ENCODE measurements at places on chromosomes 16 and 17. TPM values are rescaled to one million over a fixed set of nuclear protein-coding genes. Genes with fewer than 3 reads are reported as not detected.

GRCh38 chr17:57486882-57487301, 230.6 kb downstream of the MSI2 start:
- no peak overlapping the region for H3K4me3 ChIP-seq
- no peaks in the 10 kb centered on the region for H3K36me3 ChIP-seq
- no peaks in the 10 kb centered on the region for H3K27me3 ChIP-seq
- DNase-seq: no peak
- no peaks in the 10 kb centered on the region for H3K4me1 ChIP-seq

- peak; percentile 11 for DNase-seq
- no peaks in the 10 kb centered on the region for H3K4me1 ChIP-seq
- no peaks in the 10 kb centered on the region for H3K36me3 ChIP-seq
- no peaks in the 10 kb centered on the region for H3K27me3 ChIP-seq
Measured at GRCh38 chr17:75795820-75796607, 11.4 kb downstream of the UNK start.

DNA sequence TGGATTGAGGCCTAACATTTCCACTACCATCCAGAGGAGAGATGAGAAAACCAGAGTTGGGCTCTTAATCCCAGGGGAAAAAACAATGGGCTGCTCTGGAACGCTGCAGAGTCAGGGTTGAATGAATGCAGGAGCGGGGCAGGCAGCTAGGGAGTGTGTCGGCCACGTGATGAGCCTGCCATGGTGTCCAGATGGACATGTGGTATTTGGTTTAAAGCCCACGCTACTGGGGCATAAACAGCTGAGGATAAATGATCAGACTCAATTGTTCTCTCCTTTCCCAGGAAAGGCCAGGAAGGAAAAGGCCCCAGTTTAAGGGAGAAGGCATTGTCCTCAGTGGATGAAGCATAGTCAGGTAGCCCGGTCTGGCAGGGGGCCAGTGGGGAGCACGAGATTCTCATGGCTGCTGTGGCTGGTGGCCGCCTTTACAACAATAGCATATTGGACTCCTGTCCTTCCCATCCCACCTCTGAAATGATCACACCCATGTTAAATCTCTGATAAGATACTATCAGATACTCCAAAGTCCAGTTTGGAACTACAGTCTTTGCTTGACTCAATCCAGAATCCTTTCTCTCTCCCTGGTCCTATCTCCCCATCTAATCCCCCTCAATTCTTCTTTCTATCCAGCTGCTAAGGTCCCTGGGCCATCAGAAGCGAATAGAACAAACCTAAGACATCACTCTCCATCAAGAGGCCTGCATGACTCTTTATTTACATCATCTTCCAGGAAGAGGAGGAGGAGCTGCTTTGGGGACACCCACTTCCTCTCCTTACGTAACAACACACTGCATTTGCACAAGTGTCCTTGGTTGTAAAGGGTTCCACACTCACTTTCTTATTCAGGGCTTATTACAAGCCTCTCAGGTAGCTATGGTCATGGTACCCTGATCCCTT, 20.4 kb downstream of the CA4 start:
- no peaks in the 10 kb centered on the region for H3K27me3 ChIP-seq
- peaks cover 4% of the 10 kb centered on the region for H3K4me1 ChIP-seq
- H3K36me3 ChIP-seq: no peaks in the 10 kb centered on the region
- no peak for DNase-seq

The HOXB6 gene
- 98.4 TPM for total RNA-seq

The OXLD1 gene
- total RNA-seq: 53.6 TPM

DNA sequence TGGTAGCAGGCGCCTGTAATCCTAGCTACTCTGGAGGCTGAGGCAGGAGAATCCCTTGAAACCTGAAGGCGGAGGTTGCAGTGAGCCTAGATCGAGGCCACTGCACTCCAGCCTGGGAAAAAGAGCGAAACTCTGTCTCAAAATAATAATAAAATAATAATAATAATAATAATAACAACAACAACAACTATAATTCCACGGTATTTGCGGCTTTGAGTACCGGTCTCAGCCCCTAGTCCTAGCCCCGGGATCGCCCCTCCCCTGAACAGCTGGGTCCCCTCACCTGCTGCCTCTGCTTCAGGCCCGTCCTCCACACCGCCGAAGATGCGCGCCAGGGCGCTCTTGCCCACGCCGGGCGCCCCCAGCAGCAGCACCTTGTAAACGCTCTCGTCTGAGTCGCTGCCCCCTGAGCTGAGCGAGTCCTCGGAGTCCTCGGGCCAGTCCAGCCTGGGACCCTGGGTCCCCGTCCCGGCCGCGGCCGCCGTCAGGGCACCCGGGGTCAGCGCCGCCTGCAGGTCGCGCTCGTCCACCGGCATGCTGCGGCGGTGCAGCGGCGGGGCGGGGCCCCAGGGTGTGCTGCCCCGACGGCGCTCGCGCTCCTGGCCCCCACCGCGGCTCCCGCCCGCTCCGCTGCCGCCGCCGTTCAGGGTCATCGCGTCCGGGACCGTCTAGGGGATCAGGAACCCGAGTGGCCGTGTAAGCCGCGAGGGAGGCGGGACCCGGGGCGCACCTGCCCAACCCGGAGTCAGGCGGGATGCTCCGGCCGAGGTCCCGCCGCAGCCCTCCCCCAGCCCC, 611 bp downstream of the RRAD start:
- no peak for DNase-seq
- H3K27me3 ChIP-seq: no peaks in the 10 kb centered on the region
- no peaks in the 10 kb centered on the region for H3K36me3 ChIP-seq
- H3K27ac ChIP-seq: peak overlapping the region; percentile 81
- peaks cover 12% of the 10 kb centered on the region for H3K4me1 ChIP-seq

GRCh38 chr17:69528035-69528434, 113.5 kb downstream of the MAP2K6 start:
- H3K36me3 ChIP-seq: no peaks in the 10 kb centered on the region
- DNase-seq: no peak
- H3K4me1 ChIP-seq: no peaks in the 10 kb centered on the region
- H3K27me3 ChIP-seq: no peaks in the 10 kb centered on the region
- H3K4me3 ChIP-seq: no peak overlapping the region
- H3K27ac ChIP-seq: no peak overlapping the region

DNA sequence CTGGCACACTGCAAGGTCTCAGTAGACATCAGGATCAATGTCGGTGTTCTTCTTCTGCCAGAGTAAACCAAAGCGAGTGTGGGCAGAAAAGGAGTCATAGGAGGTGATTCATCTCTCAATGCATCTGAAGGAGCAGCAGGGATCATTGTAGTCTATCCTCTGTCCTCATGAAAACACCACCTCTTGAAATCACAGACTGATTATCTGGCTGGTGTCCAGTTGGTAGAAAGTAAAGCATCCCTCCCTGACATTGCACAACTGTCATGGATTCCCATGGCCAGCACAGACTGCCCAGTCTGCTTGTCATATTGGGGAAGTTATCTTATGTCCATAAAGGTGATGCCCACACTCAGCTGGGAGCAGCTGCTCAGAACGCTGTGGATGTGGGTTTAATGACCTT, 74.1 kb downstream of the ABCC12 start:
- no peak overlapping the region for H3K4me3 ChIP-seq
- H3K36me3 ChIP-seq: no peaks in the 10 kb centered on the region
- no peaks in the 10 kb centered on the region for H3K4me1 ChIP-seq
- DNase-seq: no peak

The CDYL2 gene
- total RNA-seq: 10.0 TPM

DNA sequence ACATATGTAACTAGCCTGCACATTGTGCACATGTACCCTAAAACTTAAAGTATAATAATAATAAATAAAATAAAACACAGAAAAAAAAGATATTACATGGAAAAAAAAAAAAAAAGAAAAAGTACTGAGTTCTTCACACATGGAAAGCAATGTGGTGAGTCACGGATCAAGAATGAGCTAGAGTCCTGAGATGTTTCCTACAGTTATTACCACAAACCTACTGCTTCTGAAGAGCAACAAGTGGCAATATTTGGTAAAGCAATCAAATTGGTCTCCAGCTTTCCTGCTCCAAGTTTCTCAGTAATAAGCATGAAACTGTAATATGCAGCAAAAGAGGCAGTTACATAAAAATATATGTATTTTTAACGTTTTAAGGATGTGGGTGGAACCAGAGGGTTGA, 223.3 kb upstream of the SALL1 start:
- no peaks in the 10 kb centered on the region for H3K36me3 ChIP-seq
- no peaks in the 10 kb centered on the region for H3K27me3 ChIP-seq
- H3K27ac ChIP-seq: no peak overlapping the region
- H3K4me1 ChIP-seq: no peaks in the 10 kb centered on the region
- no peak overlapping the region for H3K4me3 ChIP-seq

DNA sequence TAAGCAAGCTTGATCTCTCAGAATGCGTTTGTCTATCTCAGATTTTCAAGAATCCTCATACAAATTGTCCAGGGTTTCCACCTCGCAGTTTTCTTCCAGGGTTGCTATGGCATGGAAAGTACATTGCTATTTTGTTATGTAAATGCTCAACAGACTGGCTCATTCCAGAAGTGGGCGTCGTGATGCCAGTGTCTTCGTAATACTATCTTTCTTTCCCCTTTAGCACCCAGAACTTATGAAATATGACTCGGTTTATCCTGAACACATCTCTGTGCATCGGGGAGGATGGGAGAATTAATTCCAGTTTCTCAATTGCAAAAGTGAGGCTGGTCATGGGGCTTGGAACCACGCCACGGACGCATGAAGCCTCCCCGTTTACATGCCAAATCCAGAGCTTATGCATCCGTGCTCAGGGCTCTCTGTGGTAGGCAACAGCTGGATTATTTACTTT, 405.0 kb downstream of the WWOX start:
- no peak overlapping the region for H3K27ac ChIP-seq
- no peaks in the 10 kb centered on the region for H3K36me3 ChIP-seq
- no peak overlapping the region for H3K4me3 ChIP-seq
- peaks cover 4% of the 10 kb centered on the region for H3K4me1 ChIP-seq
- no peak for DNase-seq
- H3K27me3 ChIP-seq: no peaks in the 10 kb centered on the region

DNA sequence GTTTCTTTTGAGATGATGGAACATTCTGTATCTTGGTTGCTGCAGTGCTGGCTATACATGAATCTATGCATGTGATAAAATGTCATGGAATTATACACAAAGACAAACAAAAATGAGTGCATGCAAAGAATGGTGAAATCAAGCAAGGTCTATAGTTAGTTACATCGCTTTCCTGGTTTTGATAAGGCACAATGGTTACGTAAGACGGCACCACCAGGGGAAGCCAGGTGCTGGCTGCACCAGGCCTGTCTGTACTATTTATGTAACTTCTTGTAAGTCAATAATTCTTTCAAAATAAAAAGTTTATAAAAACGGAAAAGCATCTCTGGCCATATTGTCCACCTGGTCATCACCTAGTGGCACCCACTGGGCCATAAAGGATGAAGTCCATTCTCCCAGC, 46.5 kb downstream of the ARHGAP27 start:
- DNase-seq: no peak
- no peak overlapping the region for H3K27ac ChIP-seq
- H3K36me3 ChIP-seq: no peaks in the 10 kb centered on the region
- no peaks in the 10 kb centered on the region for H3K27me3 ChIP-seq
- peaks cover 11% of the 10 kb centered on the region for H3K4me1 ChIP-seq
- no peak overlapping the region for H3K4me3 ChIP-seq

GRCh38 chr17:18994631-18995030, 9.9 kb downstream of the FAM83G start:
- no peak overlapping the region for H3K4me3 ChIP-seq
- DNase-seq: no peak
- H3K27me3 ChIP-seq: no peaks in the 10 kb centered on the region
- H3K36me3 ChIP-seq: peaks cover 4% of the 10 kb centered on the region
- H3K4me1 ChIP-seq: peaks cover 16% of the 10 kb centered on the region

DNA sequence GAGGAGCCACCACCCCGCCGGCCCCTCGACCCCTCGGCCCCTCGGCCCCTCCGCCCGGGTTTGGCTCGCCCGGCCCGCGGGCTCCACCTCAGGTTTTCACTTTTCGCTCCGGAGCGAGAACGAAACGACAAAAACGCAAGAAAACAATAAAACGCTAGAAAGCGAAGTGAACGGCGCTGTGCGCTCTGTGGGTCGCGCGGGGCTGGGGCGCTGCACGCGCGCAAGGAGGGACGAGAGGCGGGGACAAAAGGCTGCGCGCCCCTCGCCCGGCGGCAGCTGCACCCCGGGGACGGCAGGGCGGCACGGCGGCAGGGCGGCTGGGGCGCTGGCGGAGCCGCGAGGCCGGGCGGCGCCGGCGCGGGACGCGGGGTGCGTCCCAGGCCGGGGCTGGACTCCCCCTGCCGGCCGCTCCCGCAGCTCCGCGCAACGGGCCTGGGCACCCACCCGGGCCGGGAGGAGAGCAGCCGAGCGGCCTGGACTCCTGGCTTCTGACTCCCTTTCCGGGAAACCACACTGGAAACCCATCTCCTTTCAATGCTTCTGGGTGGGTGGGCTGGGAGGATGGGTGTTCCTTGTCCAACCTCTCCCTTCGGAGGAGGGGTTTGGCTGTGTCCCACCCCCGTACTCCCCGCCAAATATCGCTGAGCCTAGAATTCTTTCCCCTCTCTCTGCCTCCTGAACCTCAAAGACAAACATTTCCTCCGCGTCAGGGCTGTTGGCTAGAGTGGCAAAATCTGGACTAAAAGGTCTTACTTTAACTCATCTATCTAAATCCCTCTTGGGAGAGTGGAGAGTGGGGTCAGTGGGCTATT, 9.9 kb downstream of the TBX2 start:
- H3K27ac ChIP-seq: no peak overlapping the region
- H3K36me3 ChIP-seq: no peaks in the 10 kb centered on the region
- no peak for DNase-seq
- H3K4me1 ChIP-seq: peaks cover 19% of the 10 kb centered on the region
- peak overlapping the region; percentile 16 for H3K4me3 ChIP-seq

The HS3ST3A1 gene
- total RNA-seq: 1.5 TPM

- H3K27me3 ChIP-seq: no peaks in the 10 kb centered on the region
- H3K36me3 ChIP-seq: no peaks in the 10 kb centered on the region
- no peak overlapping the region for H3K4me3 ChIP-seq
Measured at GRCh38 chr16:3915426-3916260, 35.1 kb upstream of the CREBBP start.

GRCh38 chr17:77387891-77388290, 247.1 kb downstream of the SEC14L1 start:
- DNase-seq: no peak
- H3K4me1 ChIP-seq: peaks cover 46% of the 10 kb centered on the region
- no peaks in the 10 kb centered on the region for H3K27me3 ChIP-seq
- H3K4me3 ChIP-seq: no peak overlapping the region
- no peaks in the 10 kb centered on the region for H3K36me3 ChIP-seq
- H3K27ac ChIP-seq: no peak overlapping the region

- no peak for DNase-seq
- no peaks in the 10 kb centered on the region for H3K27me3 ChIP-seq
- H3K36me3 ChIP-seq: no peaks in the 10 kb centered on the region
- H3K27ac ChIP-seq: peak overlapping the region; percentile 97
Measured at GRCh38 chr16:50154420-50154950, 1.4 kb downstream of the TENT4B start.

GRCh38 chr16:53071748-53072301, 17.0 kb downstream of the CHD9 start:
- peaks cover 16% of the 10 kb centered on the region for H3K4me1 ChIP-seq
- no peak for DNase-seq
- no peaks in the 10 kb centered on the region for H3K36me3 ChIP-seq
- H3K4me3 ChIP-seq: no peak overlapping the region

- DNase-seq: no peak
- no peaks in the 10 kb centered on the region for H3K27me3 ChIP-seq
- no peaks in the 10 kb centered on the region for H3K36me3 ChIP-seq
- H3K27ac ChIP-seq: peak overlapping the region; percentile 78
- H3K4me1 ChIP-seq: peaks cover 9% of the 10 kb centered on the region
Measured at GRCh38 chr16:81706327-81707295, 72.5 kb upstream of the PLCG2 start.

- peak overlapping the region; percentile 37 for H3K4me3 ChIP-seq
- peaks cover 9% of the 10 kb centered on the region for H3K4me1 ChIP-seq
Measured at GRCh38 chr16:88769617-88770460, 15.2 kb downstream of the PIEZO1 start.

The MYH8 gene
- total RNA-seq: not detected

GRCh38 chr16:55543472-55543871, 23.0 kb upstream of the CAPNS2 start:
- no peak for DNase-seq
- H3K4me1 ChIP-seq: no peaks in the 10 kb centered on the region
- no peaks in the 10 kb centered on the region for H3K27me3 ChIP-seq
- no peaks in the 10 kb centered on the region for H3K36me3 ChIP-seq
- no peak overlapping the region for H3K4me3 ChIP-seq
